ENCODE measurements at places on chromosomes 4 and X. TPM values are rescaled to one million over a fixed set of nuclear protein-coding genes. Genes with fewer than 3 reads are reported as not detected.

- no peak for DNase-seq
Observed at GRCh38 chr4:122456231-122457116, at the start of gene IL2. TSS of gene IL2 (minus strand) at chr4:122456725. CDS start at chr4:122456440, 285 bp downstream.

GPC3 gene
- 4.9 TPM for total RNA-seq

DNA sequence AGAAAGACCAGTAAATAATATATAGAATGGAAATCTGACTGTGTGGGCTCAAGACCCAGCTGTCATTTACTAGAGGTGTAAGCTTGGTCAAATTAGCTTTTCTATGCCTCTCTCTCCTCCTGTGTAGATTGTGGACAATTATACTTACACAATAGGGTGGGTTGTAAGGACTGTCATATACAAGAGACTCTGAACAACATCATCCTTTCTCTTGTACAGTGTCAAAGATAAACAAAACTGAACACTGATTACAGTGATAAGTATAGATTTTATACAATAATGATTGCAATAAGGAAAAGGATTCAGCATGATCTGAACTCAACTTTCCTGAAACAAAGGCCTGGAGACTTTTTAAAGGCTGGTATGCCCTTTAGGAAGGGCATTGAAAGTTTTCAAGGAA lies 429.2 kb upstream of the HS3ST1 start:
- no peak for DNase-seq

DNA sequence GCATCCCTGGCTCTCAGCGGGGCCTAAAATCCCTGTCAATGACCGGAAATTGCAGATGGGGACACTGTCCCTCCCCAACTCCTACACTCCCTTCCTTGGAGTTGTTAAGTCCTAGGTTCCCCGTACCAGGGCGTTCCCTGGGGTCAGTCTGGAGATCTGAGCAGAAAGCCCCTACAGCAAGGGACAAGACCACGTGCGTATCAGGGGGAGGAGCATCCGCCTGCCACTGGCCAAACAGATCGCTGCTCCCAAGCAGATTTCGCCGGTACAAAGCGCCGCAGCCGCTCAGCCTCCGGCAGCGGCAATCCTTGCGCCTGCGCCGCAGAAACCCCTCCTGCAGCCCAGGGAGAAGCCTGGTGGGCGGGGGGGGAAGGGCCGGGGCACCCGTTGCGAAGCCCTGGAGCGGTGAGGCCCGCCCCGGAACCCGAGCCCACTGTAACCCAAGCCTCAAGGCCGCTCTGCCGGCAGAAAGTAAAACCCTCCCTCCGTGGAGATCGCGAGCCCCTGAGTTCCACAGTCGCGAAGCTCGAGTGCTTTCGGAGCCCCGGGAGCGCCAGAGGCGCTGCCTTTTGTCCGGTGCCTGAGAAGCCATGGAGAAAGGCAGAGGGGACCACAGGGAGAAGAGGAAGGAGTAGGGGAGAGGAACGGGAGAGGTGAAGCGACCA lies 2.7 kb downstream of the CRMP1 start:
- DNase-seq, result no peak

DNA sequence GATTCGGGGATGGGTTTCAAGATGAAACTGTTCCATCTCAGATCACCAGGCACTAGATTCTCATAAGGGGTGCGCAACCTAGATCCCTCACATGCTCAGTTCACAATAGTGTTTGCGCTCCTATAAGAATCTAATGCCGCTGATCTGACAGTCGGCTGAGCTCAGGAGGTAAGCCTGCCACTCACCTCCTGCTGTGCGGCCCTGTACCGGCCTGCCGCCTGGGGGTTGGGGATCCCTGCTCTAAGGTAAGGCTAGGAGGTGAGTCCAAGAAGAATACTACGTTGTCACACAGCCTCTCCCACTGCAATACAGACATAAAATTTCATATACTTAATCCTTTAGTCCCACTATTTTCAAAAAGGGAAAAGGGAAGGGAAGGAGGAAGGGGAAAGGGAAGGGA lies 213.4 kb upstream of the HCCS start:
- no peak for DNase-seq

SATL1 gene
- total RNA-seq, result not detected

TSPAN7 gene
- total RNA-seq, result 47.0 TPM

SLC26A1 gene
- 0.18 TPM for total RNA-seq

FAM47C gene
- not detected for total RNA-seq

PDGFRA gene
- total RNA-seq, result 96.5 TPM

GRCh38 chr4:14994242-14994641 lies 8.0 kb upstream of the CPEB2 start:
- DNase-seq, result no peak

ENPEP gene
- 3.9 TPM for total RNA-seq

GRCh38 chrX:45781901-45782553 lies 581.4 kb upstream of the DIPK2B start:
- DNase-seq, result no peak

RAB33A gene
- 1.9 TPM for total RNA-seq

CASP3 gene
- total RNA-seq, result 17.4 TPM

GRCh38 chrX:18045436-18045835 lies 175.2 kb downstream of the BEND2 start:
- DNase-seq, result no peak

- no peak for DNase-seq
Observed at GRCh38 chr4:174681723-174682300, 147.2 kb downstream of the GLRA3 start.

MAGEB2 gene
- total RNA-seq, result not detected

- no peak for DNase-seq
Observed at GRCh38 chr4:103199009-103199408, 866 bp upstream of the CENPE start.

DNA sequence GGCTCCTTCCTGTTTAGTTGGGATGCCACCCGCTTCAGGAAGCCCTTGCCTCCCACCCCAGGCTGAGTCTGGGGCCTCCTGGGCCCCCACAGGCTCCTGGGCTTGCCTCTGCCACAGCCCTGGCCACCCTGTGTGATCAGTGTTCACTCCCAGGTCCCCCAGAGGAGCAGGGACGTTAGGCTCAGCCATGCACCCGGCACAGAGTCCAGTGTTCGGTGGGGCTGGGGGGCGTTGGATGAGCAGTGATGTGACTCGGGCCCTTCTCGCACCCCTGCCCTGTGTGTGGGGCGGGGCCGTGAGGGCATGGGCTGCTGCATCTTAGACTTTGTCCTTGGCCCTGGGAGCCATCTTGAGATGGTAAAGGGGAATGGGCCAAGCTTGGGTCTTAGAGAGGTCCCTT lies 29.9 kb upstream of the HTRA3 start:
- DNase-seq, result no peak

GRCh38 chr4:188658958-188659522 lies 519.8 kb downstream of the TRIML1 start:
- DNase-seq, result no peak

GRCh38 chr4:88893961-88894360 lies 163.0 kb downstream of the FAM13A start:
- no peak for DNase-seq

DNA sequence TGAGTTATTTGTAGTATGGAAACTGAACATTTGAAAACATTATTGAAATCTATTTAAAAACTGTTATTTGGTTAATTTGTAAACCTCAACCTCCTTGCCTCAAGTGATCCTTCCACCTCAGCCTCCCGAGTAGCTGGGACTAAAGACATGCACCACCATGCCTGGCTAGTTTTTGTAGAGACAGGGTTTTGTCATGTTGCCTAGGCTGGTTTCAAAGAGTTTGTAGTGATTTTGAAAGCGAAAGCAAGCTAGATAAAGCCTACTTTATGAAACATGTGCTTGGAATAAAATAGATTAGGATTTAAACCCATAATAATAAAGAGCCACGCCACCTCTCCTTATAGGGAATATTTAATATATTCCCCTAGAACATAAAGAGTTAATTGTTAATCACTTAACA lies 23.5 kb downstream of the ARSJ start:
- no peak for DNase-seq

GRCh38 chr4:2283199-2283711 lies 21.3 kb upstream of the MXD4 start:
- DNase-seq, result no peak

- DNase-seq, result no peak
Observed at GRCh38 chr4:151771664-151772063, 10.9 kb upstream of the GATB start.

GRCh38 chr4:146247356-146247755 lies 33.0 kb downstream of the REELD1 start:
- DNase-seq, result no peak

YY2 gene
- total RNA-seq, result 3.1 TPM

DNA sequence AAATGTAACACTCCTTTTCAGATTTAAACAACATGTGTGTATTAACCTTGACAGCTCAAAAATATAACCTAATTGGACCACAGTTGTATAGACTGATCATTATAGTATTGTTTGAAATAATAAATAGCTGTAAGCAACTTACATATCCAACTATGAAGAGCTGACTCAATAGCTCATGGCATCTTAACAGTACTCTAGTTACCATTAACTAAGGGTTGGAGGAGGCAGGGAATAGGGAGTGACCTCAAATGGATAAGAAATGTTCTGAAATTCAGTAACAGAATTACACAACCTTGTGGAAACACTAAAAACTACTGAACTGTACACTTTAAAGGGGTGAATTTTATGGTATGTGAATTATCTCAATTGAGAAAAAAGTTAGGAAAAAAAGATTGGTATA lies 136.5 kb upstream of the CPEB2 start:
- DNase-seq, result no peak

DNA sequence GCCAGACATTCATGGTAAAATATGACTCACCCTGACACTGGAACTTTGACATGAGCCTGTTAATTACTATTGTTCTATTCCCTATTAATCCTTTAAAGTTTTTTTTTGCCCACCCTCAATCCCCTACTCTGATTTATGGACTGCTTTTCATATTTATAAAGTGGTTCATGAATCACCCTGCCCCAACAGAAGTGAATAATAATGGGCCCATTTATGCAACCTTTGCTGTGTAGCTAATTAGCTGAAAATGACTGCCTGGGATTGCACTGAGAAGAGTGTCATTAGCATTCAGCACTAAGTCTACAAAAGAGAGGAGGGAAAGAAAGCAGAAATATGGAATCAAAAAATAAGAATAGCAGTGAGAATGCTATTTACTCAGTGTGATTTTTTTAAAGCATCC lies 154.3 kb downstream of the COMMD8 start:
- no peak for DNase-seq

SYTL4 gene
- 11.4 TPM for total RNA-seq

- no peak for DNase-seq
Observed at GRCh38 chr4:26717332-26717731, 133.4 kb downstream of the TBC1D19 start.

DNA sequence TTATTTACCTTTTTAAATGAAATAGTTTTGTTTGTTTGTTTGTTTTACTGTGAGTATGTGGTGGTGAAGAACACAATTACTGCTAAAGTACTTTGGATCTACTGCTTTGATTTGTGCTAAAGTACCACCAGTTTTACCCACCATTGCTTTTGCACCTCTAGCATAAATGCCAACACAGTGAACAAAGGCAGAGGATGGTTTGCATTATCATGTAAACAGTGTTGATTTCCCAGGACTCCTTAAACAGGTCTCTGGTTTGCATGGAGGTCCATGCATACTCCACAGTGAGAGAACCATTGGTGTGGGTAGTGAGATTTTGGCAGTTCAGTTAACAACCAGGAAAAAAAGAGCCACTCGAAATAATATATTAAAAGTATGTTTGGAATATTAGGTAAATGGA lies 11.0 kb downstream of the FAT4 start:
- no peak for DNase-seq

GRCh38 chrX:148582353-148582752 lies 81.9 kb downstream of the AFF2 start:
- no peak for DNase-seq

- no peak for DNase-seq
Observed at GRCh38 chr4:124943145-124943889, 230.8 kb upstream of the ANKRD50 start.

- DNase-seq, result no peak
Observed at GRCh38 chr4:40046311-40046980, 10.2 kb upstream of the N4BP2 start.

GRCh38 chrX:39718981-39719380 lies 378.8 kb downstream of the BCOR start:
- no peak for DNase-seq

RPS3A gene
- total RNA-seq, result 2,182 TPM

COL4A5 gene
- 94.6 TPM for total RNA-seq

HS6ST2 gene
- total RNA-seq, result 6.8 TPM
